Head of caudate nucleus (tissue), 42 donors: ENCODE measurements at places on chromosomes 7 and 10.

DNA sequence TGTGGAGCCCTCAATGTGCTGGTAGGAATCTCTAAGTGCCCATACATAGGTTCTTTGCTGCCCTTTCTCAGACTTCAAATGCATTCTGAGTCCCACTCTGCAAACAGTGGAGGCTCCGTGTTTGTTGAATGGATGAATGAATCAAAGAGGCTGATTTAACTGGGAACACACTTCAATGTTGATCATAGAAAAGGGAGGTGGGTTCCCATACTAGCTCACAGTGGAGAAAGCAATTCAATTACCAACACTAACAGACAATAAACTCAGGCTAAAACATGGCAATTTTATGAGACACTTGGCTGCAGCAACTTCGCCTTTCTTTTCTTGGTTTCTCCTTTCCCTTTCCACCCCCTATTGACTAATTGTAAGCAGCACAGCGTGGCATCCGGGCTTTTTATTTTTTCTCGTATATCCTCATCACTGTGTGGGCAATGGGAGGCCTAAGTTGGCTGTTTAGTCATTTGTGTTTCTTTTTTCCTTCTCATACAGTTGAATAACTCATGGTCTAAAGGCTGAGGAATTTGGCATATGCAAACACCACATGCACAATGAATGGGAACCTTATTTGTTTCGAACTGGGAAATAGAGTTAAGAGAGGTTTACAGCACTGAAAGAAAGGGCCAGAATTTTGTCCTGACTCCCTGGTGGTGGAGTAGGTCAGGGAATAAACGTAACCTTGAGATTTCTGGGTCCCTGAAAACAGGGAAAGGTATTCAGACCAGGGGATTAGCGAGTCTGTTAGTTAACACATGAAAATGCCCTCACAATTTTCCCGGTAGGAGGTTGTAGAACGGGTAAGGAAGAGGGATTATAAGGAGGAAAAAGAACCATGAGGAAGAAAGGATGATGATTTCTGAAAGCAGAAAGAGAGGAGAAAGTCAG lies 858.5 kb downstream of the KCNMA1 start:
- no peak for DNase-seq

DNA sequence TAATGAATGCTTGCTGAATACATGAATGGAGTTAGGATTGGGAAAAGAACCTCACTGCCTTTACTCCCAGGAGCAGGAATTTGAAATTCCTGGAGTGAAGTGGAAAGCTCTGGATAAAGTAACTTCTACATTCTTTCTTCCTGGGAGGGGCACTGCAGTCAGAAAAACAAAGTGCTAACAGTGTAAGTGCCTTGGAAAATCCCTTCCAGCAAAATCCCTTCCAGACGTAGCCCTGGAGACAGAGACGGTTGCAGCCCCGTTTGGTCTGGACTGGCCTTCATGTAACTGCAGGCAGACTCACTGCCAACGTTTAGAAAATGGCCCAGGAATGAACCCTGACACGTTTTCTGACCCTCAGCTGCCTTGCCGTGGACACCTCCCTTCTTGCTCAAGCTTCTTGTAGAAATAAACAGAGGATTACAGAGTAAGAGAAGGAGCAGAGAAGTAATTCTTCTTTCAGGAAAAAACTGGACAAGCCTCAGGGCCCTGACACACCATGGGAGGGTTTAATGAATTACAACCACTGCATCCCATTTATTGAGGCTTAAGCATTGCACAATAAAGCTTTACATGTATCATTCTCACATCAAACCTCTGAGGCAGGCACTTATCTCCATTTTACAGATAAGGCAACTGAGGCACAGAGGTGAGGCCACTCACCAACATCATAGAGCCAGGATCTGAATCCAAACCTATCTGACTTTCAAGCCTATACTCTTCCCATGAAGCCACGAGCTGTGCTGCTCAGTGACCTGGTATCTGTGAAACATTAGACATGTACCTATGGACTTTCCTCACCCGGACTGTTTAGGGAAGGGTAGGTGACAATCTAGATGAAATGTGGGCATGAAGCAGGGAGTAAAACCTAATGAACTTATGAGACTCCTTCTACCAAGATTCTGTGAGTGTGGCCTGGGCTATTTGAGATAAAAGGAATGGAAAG lies 7.8 kb downstream of the ITPRIP start:
- no peak for DNase-seq

DNA sequence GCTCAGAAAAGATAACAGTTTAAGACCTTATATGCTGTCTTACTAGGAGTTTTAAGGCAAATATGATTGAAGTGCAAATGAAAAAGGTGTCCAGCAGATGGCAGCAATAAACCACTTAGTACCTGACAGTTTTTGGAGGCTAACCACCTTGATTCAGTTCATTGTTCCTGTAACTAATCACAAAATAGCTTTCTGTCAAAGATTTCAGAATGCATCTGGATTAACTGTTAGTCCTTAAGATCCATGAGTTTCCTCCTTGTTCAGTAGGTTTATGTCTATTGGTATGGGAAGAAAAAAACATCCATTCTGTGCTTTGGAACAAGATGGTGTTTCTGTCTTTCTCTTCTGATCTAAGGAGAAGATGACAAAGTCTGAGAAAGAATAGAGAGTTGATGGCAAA lies 46.6 kb downstream of the CCSER2 start:
- peak; percentile 23 for DNase-seq

GRCh38 chr7:108012499-108013430 lies 9.8 kb upstream of the LAMB1 start:
- DNase-seq: no peak

DNA sequence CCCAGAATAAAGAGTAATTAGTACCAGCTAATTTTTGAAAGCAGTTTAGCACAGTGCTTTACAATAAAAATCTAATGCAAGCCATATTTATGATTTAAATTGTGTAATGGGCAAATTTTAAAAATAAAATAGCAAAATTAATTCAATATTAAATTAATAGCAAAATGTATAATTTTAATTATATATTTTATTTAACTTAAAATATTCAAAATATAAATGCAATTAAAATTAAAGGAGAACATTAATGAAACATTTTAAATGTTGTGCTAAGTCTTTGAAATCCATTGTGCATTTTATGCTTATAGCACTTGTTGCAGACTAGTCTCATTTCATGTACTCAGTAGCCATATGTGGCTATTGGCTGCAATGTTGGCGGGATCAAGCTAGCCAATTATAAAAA lies 367.6 kb downstream of the SUGCT start:
- DNase-seq: no peak

- DNase-seq: no peak
These were observed 132.0 kb downstream of the RELN start for GRCh38 chr7:103857435-103857834.

GRCh38 chr7:76352193-76352592 lies 6.6 kb downstream of the YWHAG start:
- DNase-seq: peak; percentile 51

- DNase-seq: no peak
These were observed 7.9 kb upstream of the H2BK1 start for GRCh38 chr7:151218170-151218569.

GRCh38 chr10:114714281-114714741 lies 56.2 kb upstream of the ABLIM1 start:
- DNase-seq: peak; percentile 36

- no peak for DNase-seq
These were observed 179.8 kb downstream of the TFEC start for GRCh38 chr7:115850774-115851173.

- peak; percentile 55 for DNase-seq
These were observed 20.5 kb upstream of the INPP5A start for GRCh38 chr10:132516771-132517725.

DNA sequence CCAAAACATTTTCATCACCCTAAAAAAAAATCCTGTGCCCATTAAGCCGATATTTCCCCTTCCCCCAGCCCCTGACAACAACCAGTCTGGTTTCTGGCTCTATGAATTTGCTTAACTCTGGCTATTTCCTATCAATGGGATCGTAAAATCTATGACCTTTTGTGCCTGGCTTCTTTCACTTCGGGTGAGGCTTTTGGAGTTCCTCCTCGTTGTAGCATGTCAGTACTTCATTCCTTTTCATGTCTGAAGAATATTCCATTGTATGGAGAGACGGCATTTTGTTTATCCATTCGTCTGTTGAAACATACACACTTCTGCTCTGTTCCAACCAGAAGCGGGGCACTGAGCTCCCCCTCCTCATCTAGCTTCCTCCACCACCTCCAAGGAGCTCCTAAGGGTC lies 29.5 kb downstream of the TACC2 start:
- DNase-seq: no peak

DNA sequence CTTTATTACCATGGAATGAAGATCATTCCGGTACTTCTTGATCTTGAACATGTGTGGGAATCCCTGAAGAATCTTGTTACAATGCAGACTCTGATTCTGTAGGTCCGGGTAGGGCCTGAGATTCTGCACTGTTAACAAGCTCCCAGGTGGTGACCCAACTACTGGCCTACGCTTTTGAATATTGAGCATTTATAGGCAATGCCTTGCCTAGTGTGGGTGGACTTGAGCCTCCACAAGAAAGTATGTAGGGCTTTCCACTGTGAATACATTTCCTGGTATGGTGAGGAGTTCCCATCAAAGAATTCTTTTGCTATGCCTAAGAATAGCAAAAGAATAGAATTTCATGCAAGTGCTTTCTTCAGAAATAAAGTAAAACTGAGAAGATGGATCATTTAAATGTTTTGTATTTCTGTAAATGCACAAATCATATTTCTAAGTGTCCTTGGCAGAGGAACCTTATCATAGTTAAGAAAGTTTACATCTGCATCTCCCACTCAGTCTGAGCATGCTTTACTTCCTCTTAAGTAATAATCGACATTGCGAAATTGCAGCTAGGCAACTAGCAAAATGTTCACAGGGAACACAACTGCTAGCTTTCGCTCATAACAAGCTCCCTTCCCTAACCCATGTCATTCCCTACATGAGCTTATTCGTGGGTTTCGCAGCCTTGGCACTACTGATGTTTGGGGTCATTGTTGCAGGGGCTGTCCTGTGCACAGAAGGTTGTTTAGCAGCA lies 71.4 kb downstream of the AHR start:
- DNase-seq: no peak

DNA sequence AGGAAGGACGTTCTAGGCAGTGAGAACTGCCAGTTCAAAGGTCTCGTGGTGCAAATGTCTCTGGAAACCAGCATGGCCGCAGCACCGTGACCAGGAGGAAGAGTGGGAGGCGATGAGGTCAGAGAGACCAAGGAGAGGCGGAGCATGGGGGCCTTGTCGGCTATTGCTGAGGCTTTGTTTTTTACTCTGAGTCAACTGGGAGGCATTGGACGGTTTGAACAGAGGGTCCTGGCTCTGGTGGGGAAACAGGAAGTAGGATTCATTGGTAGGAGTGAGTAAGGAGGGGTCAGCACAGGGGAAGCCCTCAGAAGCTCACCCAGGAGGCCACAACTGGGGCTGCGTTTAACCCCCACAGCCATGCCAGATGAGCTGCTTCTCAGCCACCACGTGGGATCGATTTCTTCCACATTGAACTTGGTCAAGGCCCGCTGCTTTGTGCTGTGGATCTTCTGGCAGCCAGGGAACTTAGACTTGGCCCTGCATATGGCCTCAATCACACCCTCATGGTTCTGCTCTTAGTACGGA lies 22.2 kb upstream of the SH2B2 start:
- no peak for DNase-seq

DNA sequence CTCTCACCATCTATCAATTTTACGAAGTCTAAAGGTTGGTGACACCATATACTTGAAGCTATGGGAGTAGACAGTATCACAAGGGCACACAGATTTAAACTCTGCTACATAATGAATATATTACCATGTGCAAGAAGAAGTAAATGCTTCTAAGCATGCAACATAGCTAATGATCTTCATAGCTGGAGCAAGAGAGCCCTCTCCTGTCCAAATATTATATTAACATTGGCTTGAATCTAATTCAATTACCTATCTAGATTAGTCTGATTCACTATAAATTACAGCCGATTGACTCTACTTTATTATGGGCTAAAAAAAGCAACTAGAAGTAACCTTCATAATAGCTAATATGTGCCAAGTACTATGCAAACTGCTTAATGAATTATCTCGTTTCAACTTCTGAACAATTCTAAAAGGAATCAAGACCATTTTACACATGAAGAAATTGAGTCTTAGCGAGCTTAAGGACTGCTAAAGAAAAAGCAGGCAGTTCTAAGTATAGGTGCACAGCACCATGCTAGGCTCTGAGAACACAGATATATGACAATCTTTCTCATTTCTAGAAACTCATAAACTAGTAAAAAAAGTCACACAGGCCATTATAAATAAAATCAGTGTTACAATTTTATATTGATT lies 21.9 kb downstream of the FRA10AC1 start:
- DNase-seq: no peak

DNA sequence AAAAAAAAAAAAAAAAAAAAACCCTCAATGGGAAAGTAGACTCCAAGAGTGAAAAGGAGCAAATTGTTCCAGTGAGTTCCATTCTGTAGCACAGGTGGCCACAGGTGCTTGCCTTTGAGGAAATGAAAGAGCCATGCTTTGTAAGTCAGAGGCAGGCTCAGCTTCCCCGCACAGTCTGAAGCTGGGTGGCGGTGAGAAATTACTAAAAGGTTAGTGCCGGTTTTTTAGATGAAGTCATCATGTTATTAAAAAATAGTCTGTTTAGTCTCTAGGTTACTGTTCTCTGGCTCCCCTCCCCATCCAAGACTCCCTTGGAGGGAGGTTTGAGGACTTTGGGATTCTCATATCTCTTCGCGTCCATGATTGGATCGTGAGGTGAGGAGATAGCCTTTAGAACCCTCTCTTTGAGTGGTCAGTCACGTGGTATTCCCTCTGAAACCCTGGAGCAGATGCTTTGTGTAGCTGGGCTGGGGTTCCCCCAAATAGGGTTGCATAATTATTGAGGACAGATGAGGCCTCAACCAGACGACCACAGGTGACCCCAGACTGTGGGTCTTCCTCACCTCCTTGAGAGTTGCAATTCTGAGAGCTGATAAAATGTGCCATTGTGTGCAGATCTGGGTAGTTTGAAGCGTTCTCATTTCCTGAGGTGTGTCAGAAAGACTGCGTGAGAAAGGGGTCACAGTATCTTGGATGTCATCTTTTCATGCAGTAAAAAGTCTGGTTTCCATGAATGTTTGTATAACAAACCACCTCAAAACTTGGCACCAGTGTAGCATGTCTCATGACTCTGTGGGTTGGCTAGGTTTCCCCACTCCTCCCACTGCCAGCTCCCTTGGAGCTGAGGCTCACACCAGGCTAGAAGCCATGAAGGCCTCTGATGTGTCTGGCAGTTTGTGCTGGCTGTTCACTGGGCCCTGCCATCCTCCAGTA lies 27.1 kb downstream of the OGDH start:
- no peak for DNase-seq

- no peak for DNase-seq
These were observed 122.7 kb downstream of the KCNMA1 start for GRCh38 chr10:77514870-77515269.

- no peak for DNase-seq
These were observed 71.8 kb downstream of the ZNF438 start for GRCh38 chr10:30959836-30960210.

DNA sequence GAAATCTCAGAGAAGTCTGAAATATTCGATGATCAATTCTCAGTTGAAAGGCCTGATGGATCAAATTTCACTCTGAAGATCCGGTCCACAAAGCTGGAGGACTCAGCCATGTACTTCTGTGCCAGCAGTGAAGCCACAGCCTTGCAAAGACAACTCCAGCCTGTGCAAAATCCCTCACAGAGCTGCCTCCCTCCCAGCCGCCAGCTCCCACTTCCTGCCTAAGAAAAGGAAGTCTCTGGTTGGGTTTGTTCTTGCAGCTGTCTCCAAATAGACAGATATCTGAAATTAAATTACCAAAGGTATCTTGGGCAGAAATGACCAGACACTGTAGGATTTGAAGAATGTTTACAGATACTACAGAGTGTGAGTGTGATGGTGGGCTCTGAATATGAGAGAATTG lies 43.4 kb upstream of the PRSS58 start:
- DNase-seq: no peak
